ENCODE measurements at places on chromosomes 12 and 14.

- no peak for DNase-seq
Measured at GRCh38 chr12:1575408-1576401, 18.7 kb downstream of the FBXL14 start.

- no peak for DNase-seq
Measured at GRCh38 chr14:92185559-92185958, 63.8 kb downstream of the CPSF2 start.

DNA sequence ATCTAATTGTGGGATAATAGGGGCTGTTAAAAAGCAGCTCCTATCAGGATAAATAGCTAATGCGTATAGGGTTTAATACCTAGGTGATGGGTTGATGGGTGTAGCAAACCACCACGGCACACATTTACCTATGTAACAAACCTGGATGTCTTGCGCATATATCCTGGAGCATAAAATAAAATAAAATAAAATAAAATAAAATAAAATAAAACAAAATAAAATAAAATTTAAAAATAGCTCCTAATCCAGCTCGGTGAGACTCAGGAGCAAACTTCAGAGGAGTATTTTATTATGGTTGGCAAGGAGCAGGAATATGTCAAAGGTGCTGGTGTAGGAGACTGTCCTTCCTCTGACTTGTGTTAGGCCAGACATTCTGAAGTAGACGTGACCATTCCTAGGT, 721.0 kb downstream of the BCL11B start:
- DNase-seq = no peak

- DNase-seq = no peak
Measured at GRCh38 chr12:128444598-128444997, 177.6 kb downstream of the TMEM132C start.

DNA sequence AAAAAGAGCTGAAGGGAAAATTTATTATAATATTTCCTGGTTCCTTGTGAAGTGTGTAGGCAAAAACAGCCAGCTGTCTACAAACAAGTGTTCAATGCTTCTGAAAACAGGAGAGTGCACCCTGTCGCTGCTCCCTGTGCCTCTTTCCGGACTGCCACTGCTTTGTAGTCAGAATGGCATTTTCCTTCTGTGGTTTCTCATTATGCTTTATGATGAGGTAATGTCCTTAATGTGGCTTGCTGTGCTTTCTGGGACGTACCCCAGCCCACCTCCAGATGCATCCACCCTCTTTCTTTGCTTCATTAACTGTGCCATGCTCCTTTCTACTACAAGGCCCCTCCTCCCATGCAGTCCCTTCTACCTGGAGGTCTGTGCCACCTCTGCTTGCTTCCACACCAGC, 148.1 kb downstream of the SYT1 start:
- DNase-seq = peak; percentile 74

DNA sequence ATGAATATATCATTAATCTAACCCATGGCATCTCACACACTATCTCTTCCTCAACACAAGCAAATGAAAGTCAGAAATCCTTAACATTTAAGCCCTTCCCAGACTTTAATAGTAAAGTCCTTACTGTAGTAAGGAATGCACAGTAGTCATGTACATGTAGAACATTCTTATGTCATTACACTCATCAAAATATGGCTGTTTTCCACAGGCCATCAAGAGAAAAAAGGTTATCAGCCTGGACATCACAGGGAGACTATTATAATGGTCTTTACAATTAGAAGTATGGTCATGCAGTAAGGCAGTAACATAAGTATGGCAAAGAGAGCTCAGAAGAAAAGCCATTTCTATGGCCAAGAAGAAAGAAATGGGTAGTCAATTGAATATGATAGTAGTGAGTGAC, 121.2 kb downstream of the SLC6A15 start:
- no peak for DNase-seq

- no peak for DNase-seq
Measured at GRCh38 chr12:91781114-91781513, 364.5 kb downstream of the BTG1 start.

DNA sequence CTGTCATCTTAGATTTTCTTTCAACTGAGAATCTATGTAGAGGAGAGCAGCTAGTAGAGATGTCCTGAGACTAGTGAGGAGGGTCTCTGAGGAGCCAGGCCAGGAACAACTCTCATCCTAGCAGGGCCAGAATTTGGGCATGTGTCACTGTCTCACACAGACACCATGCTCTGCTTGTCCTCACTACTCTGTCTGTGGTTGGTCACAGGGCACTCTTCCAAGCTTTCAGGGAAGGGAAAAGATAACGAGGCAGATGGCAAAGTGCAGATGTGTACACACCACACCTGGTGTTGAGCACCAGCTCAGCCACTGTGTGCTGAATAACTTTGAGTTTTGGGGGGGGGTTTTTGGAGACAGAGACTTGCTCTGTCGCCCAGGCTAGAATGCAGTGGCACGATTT, 2.5 kb downstream of the SSPN start:
- DNase-seq = no peak

DNA sequence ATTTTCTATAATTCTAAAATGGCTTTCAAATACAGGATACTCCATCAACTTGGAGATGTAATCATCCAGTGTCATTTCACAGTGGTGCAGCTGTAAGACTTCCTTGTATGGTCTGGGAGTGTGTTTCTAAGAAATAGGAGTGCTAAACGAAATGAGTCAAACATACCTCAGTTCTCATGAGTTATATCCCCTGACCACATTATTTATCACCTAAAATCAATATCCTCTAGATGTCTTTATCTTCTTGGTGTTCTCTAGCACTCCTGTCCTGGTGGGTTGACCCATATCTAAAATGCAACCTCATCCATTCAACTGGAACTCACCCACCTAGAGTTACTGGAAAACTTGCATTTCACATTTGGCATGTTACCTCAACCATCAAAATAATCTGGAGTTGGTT, 33.2 kb downstream of the TMEM30B start:
- DNase-seq = no peak

DNA sequence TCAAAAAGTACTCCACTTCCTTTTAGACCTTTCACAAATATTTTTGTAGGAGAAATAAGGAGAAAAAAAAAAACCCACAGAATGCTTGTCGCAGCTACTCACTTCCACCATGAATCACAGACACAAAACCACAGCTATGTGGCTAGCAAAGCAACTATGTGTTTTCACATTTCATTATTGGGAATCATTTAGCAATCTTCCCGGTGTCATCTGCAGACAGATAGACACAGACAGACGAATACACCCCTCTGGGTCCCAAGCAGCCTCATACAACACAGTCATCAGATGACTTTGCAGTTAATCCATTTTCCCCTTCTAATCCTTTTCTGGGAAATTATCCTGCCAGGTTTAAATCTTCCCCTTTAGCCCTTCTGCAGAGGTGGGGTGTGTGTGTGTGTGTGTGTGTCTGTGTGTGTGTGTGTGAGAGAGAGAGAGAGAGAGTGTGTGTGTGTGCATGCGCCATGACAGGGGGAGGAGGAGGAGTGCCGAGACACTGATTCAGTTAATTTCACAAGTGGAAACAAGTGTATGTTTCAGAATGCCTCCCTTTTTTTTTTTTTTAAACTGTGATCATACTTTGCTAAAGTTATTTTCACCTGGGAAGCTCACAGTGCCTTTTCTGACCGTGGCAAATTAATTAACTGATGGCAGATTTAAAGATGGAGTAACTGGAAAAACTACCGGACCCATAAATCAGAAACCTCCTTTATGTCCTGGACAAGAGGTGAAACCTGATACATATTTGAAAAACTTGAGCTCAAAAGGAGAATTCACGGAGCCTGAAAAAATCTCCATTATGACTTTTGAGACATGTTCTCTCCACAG, 39.9 kb downstream of the LTBP2 start:
- DNase-seq = peak; percentile 31

- no peak for DNase-seq
Measured at GRCh38 chr14:79254069-79254775, 957.1 kb downstream of the DIO2 start.

- DNase-seq = no peak
Measured at GRCh38 chr14:93978735-93979134, 2.4 kb upstream of the ASB2 start.

- no peak for DNase-seq
Measured at GRCh38 chr12:32331133-32331532, 68.2 kb upstream of the FGD4 start.

DNA sequence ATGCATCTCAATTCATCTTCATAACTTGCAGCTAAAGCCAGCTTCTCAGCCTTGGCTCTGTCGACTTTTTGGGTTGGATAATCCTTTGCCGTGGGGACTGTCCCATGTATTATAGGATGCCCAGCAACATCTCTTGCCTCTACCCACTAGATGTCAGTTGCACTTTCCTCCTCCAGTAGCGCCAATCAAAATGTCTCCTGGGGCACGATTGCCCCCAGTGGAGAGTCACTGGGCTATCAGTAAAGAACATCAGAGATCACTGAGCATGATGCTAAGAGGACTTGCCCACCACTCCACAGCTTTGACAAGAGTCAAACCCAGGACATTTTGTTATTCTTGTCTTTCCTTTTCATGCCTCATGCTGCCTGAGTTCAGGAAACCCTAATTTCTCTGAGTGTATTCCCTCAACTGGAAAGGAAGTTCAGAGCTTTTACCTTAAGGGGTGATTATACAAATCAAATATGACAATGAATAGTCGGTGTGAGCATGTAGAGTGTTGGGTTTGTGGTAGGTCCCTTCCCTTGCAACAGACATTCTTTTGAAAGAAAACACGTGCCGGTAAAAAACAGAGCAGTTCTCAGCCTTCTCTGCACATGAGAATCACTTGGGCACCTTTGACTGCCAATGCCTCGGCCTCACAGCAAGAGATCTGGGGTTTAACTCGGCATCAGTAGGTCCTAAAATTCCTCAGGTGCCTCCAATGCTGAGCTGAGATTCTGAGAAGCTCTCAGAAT, 980.6 kb downstream of the VRK1 start:
- DNase-seq = no peak

- no peak for DNase-seq
Measured at GRCh38 chr12:3755898-3756297, 3.0 kb upstream of the CRACR2A start.

DNA sequence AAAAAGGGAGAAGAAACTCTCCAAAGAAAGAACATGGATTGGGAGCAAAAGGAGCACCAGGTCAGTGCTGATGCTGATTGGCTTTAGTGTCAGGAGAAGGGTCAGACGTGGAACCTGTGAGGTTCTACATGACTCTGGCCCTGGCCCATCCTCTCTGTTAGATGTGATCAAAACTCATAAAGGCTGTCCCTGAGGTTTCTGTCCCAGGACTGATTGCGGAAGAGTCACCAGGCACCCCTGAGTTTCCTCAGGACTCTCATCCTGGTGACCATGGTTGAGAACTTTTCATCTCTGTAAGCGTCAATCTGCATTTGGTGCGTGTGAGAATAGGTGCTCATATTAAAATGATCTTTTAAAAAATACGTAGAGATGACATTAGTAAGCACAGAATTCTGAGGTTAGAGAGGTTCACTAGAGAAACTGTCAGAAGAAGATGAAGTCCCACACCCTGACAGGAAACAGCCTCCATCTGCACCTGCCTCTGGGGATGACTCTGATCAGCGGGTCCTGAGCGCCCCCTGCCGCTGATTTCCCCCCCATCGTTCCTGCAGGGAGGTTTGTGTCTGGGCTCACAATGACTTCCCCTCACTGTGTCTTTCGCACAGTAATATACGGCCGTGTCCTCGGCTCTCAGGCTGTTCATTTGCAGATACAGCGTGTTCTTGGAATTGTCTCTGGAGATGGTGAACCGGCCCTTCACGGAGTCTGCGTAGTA, 741.8 kb downstream of the TMEM121 start:
- DNase-seq = no peak

GRCh38 chr14:104532191-104532555, 47.4 kb upstream of the C14orf180 start:
- DNase-seq = no peak

GRCh38 chr14:95886366-95887056, 9.9 kb downstream of the TUNAR start:
- no peak for DNase-seq

DNA sequence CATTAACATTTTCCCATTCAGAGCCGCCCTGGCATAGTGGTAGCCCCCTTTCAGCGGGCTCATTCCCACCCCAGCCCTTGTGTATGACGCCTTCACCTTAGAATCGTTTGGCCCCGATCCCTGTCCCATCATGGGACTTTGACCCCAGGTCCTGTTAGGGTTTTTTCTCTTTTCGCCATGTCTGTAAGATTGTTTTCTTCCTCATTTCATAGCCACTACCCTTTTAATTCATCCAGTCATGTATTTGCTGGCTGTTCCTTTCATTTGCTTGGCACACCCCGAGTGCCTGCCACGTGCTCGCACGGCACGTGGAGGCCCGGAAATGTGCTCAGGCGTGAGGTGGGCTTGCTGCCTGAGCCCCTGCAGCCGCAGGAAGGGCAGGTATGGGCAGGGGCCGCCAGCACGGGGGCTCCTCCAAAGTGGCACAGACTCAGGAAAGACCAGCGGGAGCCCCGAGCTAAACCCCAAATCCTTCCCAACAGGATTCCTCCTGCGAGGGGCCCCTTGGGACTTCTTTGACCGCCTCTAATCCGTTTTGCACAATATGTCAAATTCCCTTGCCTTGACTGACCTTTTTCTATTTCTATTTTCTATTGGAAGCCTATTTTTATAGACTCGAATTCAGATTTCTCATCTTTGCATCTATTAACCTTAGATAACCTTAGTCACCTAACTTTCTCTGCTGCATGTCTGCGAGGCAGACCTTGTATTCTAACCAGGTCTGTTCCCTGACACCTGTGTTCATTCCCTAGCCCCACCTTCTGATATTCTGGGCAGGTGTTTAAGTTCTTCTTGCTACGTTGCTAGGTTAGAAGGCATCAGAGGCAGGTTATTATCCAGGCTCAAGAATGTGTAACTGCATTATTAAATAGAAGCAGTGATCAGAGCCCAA, 114.8 kb downstream of the EML1 start:
- no peak for DNase-seq

DNA sequence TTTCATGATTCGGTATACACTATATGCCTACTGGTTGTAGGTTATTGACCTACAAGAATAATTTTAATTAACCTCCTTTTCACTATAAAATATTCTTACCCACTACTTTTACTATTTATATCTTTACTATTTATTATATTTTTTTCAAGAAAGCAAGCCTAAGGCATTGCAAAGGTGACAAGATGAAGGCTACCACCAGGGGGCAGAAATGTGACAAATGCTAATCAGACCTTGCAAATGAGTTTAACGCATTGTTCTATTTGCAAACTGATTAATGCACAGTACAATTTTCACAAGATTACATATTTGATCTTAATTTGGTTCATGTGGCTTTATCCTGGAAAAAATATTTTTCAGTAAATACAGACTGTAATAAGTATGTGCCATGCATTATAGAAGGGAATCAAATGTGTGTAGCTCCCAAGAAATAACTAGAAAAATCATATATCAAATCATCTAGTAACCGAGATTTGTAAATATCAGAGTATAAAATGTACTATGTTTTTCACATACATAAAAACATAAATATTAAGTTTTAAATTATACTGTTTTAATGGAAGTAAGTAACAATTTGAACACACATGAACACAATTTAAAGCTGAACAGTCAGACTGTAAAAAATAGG, 107.0 kb downstream of the ADAMTS20 start:
- peak; percentile 2 for DNase-seq

DNA sequence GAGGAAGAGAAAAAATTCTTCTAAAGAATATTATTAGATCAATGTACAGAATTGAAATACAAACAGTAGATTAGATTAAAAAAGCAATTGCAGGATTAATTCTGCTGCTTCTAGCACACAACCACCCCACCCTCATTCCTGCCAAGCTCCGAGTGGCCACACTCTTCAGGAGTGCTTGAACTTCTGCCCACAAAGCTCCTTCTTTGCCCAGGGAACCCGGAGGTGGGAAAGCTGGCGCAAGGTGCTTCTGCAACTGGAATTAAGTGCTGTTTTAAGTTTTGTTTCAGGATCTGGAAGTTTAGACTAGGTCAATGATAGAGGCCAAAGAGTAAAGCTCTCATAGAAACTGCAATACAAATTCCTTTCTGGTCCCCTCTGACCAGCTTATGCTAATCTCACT, 94.1 kb upstream of the BMP4 start:
- DNase-seq = no peak

All from NCI-H187 treated with DMSO at 0.1 percent for 48 hours (cell line).